ENCODE measurements at places on chromosomes 4 and X.
A peak's percentile ranks its signal among the peaks of the same experiment; 100 is the strongest.

GRCh38 chr4:138218976-138219375 lies 23.2 kb downstream of the SLC7A11 start:
- DNase-seq, result no peak

DNA sequence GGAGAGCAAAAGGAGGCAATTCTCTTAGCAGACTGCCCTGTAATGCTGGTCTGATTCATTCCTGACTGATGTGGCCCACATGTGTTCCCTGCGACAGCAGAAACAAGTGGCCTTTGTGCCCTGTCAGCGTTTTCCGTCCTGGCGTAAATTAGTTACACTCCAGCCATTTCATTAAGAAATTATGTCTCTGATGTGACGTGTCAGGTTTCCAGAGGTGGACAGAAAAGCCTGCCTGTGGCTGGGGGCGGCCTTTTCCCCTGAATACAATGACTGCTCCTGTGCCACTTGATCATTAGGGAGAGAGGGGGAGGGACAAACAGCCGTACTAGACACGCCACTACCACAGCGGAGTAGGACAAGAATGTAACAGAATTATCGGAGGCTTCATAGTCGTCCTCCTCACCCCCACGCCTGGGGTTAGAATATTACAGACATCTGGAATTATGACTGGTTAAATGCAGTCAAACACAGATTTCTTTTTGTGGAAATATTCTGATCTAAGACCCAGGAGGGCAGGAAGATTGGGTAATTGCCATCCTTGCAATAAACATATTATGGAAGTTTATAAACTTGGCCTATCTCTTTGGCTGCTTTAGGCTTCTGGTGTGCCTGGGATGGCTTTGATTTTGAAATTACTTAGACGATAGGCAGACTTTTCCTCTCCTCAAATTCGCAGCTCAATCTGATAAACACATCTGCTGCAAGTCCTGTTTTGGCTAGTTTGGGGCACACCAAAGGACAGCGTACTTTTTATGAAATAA lies 146.2 kb upstream of the BCOR start:
- DNase-seq, result peak; percentile 30

DNA sequence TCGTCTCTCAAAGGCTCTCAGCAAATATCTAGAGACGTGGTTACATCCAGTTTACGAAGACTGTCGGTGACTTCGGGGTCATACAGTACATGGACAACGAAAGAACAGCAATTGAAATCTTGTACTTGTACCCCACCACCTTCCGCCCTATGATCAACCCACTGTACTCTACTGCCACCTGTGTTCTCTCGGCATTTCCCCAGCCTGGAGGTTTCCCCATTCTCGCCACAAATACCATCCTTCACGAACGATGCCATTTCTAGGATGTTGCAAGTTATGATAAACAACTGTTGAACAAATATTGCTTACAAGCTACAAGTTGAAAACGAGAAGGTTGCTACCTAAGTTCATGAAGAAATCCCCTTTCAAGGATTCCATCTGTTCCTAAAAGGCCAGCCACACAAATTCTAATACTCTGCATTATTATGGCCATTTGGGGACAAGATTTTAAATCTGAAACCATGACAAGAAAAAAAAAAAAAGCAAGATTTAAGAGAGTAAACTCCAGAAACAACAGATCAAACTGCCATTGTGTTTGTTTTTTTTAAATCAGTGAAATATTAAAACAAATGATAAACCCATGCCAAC lies 1.6 kb downstream of the APBB2 start:
- DNase-seq, result peak; percentile 43

DNA sequence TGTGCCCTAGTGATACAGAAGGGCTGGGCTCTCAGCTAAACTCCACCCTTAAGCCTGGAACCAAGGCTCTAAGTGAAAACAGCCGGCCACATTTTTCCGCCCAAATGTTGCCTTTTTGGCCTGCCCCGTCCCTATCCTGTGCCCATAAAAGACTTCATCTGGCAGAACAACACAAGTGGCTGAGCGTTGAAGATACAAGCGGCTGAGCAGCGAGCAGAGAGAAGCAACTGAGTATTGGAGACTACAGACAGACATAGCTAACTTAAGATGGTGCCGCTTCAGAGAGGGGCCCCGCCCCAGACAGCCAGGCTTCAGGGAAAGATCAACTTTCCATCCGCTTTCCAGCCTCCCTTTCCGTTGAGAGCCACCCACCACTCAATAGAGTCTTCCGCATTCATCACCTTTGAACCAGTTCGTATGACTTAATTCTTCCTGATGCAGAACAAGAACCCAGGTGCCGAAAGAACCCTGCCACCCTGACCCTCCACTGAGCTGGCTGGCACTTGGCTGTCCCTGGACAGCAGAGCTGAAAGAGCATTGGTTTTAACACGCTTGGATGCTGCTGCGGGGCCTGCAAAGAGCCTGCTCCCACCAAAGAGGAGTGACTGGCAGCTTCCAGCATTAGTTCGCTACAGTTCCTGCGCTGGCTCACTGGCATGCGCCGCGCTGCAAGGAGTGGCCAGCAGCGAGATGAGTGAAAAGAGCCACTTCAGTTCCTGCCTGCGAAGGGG lies 853.2 kb upstream of the INTU start:
- peak; percentile 6 for DNase-seq

DNA sequence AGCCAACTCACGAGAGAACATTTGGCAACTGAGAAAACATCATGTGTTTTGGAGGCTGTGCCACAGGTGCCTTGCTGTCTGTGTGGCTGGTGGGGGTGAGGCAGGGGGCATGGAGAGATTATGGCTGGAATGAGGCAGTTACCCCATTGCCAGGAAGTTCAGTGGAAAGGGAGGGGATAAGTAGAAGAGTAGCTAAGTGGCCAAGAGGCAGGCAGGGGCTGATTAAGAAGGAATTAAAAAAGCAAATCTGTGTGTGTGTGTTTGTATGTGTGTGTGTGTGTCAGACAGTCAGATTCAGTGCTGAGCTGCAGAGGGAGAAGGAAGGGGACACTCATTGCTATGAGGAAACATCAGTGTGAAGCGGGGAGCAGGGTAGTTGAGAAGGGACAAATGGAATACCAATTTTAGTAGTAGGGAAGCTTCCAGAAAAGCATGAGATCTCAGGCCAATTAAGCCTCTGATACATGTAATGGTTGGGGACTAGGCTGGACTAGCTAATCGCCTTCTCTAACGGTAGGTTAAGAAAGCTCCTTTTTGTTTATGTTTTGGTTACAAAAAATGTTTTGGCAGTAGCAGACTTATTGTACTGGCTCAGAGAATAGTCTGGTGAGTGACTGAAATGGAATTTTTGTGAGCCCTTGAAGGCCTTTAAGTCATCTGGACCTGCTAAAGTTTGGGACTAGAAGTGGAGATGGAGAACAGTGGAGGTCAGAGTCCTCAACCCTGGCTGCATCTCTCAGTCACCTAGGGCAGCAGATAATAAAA lies 18.5 kb downstream of the TMEM164 start:
- no peak for DNase-seq

GRCh38 chr4:179678093-179678814 lies 2236.0 kb upstream of the AGA start:
- DNase-seq, result no peak

GRCh38 chr4:87465739-87466366 lies 43.5 kb downstream of the NUDT9 start:
- no peak for DNase-seq

Measured in ELF-1 (cell line).